ENCODE measurements at places on chromosomes 12 and 14.

- no peak for DNase-seq
Measured at GRCh38 chr12:72448805-72449204, 176.6 kb downstream of the TRHDE start.

GRCh38 chr12:78062786-78063185 lies 232.1 kb downstream of the NAV3 start:
- no peak for DNase-seq

GRCh38 chr14:42490536-42490935 lies 883.9 kb downstream of the LRFN5 start:
- DNase-seq: no peak

DNA sequence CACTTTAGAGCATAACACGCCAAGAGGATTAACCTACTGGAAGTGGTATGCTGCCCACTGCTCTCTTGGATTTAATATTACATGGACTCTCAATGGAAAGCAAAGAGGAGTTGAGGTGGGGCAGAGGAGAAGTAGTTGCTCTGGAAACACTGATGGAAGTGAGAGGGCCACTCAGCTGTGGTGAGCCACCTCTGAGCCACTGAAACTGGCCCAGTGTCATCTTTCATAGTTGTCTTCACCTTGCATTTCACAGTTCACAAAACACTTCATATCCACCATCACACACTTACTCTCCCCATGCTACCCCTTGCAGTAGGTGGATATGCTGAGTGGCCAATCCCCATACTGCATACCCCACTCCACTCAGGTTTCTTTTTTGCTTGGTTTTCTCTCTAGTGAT lies 12.2 kb upstream of the PCED1B start:
- no peak for DNase-seq

DNA sequence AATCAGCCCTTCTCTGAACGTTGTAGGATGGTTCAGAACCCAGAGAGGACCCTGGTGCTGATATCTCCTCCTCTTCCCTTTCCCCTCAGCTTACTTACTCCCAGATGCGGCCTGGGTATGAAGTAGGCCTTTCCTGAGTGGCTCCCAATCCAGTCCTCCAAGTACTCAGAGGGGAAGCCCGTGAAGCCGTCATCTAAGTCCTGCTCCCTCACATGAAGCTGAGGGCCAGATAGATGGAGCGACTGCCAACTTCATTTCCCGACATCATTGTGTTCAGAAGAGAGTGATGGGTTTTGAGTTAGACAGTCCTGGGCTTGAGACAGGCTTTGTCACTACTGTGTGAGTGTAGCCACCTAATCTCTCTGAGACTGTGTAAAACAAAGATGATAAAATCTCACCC lies 2.7 kb downstream of the APOLD1 start:
- no peak for DNase-seq

DNA sequence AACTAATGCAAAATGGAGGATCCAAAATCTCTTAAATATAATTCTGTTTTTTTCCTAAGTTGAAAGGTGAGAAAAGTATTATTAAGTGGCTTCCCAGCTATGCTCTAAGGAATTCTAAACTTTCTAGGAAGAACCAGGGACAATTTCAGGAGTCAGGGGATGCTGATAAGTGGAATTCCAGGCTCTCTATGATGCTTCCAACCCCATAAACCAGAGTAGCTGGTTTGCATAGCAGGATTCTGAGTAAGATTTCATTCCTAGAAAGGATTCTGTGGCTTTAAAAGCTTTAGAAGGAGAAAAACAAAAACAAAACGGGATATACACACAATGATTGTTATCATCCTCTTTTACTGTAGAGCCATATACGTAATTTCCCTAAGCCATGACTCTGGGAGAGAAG lies 93.9 kb downstream of the SLC16A7 start:
- no peak for DNase-seq

DNA sequence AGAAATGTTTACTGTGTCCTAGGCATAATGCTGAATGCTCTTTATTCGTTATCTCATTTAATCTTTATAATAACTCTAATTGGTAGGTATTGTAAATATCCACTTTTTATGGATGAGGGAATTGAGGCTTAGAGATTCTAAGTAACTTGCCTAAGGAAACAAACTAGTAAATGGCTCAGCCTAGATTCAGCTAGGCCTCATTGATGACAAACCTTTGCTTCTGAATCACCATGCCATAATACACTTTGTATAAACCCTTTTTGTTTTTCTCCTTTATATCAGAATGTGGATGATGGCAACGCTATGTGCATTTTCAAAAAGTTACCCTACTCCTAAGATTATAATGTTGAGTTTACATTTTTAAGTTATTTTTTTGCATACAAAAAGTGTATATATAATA lies 34.0 kb downstream of the MNAT1 start:
- DNase-seq: no peak

DNA sequence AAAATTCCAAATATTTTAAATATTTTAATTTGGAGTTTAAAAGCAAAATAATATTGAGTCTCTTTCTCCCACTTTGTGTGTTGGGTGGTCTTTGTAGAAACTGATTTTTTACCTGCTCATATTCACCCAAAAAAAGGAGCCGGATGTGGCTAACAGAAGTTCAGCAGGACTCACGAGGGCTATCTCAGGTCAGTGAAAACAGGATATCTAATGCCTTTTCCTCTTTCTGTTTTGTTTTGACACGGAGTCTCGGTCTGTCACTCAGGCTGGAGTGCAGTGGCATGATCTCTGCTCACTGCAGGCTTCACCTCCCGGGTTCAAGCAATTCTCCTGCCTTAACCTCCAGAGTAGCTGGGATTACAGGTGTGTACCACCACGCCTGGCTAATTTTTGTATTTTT lies 30.8 kb downstream of the COA8 start:
- peak; percentile 62 for DNase-seq

- DNase-seq: no peak
Measured at GRCh38 chr12:92124689-92125029, 21.0 kb downstream of the BTG1 start.

DNA sequence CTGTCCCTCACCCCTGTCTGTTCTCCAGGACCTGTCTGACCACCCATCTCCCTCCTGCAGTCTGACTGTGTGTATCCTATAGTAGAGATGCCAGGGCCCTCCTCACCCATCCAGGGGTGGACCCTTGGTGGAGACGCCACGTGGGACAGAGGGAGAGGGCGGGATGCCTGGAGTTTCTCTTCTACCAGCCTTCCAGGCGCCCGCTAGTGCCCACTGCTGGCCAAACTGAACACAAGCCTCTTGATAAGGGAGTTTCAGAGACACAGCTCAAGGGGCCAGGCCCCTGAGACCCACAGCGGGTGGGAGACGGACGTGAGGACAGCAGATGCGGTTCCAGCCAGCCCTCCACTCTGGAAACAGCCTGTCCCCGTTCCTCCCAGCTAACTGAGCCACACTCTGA lies 147.3 kb downstream of the RBM19 start:
- no peak for DNase-seq

DNA sequence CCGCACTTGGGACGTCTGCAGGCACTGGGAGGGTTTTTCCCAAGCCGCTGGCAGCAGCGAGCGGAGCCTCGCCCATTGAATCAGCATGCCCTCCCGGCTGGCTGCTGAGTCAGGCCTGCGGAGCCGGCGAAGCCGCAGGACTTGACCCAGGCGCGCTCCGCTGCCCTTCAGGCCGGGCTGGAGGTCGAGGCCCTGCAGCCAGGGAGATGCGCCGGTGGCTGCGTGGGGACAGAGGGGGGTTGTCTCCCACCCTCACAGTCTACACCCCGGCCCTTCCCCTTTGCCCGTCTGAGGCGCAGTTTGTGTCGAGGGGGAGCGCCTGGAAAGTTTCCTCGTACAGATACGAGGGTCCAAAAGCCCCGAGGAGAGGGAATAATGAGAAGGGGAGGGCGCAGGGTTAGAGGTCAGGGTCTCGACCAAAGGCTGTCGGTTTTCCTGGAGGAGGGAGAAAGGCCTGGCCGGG lies 759 bp upstream of the KLC1 start:
- peak; percentile 5 for DNase-seq

DNA sequence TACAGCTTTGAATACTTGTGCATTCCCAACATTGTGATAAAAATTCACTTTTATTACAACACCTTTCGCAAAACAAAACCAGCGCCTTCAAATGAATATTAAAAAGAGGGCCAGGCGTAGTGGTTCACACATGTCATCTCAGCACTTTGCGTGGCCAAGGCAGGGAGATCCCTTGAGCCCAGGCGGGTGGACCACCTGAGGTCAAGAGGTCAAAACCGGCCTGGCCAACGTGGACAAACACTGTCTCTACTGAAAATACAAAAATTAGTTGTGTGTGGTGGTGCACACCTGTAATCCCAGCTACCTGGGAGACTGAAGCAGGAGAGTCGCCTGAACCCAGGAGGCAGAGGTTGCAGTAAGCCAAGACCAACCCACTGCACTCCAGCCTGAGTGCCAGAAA lies 42.8 kb downstream of the HNRNPC start:
- DNase-seq: no peak

GRCh38 chr12:124259154-124260066 lies 35.5 kb upstream of the RFLNA start:
- DNase-seq: peak; percentile 95

DNA sequence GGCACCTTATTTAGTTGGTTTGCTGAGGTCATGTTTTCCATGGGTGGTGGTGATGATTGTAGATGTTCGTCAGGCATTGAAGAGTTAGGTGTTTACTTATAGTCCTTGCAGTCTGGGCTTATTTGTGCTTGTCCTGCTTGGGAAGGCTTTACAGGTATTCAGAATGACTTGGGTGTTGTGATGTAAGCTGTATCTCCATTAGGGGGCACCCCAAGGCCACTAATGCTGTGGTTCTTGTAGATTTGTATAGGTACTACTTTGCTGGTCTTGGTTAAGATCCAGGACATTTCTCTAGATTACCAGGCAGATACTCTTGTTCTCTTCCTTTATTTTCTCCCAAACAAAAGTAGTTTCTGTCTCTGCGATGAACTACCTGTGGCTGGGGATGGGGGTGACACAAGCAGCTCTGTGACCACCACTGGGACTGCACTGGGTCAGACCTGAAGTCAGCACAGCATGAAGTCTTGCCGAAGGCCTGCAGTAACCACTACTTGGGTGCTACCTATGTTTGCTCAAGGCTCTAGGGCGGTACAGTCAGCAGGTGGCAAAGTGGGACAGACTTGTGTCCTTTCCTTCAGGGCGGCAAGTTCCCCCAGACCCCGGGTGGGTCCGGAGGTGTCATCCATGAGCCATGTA lies 35.8 kb upstream of the FBXO33 start:
- peak; percentile 37 for DNase-seq

DNA sequence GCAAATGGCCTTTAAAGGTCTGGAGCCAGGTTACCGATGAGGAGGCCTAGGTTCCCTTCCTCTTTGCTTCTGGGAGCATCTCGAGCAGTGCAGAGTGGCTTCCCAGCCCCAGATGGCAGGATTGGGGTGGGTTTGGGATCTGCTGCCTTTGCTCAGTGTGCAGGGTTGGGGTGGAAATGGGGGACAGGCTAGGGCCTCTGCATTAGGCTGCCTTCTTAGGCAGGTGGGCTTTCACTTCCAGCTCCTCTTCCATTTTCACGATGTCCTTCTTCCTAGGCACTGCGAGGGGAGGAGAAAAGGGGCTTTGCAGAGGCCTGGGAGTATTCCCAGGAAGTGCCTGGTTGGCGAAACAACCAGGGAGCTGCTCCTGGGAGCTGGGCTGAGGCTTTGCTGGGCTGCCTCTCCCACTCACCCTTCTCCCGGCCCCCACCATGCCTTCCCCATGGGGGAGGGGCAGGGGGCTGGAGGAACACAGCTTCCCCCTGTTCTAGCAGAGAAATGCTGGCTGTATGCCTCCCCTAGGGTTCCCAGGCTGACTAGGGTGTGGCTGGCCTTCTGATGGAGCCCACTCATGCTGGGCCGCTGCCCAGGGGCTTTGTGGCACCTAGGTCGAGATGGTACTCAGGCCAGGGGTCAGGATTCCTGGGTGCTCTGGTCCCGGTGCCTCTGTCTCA lies 2.4 kb downstream of the NR4A1 start:
- no peak for DNase-seq

DNA sequence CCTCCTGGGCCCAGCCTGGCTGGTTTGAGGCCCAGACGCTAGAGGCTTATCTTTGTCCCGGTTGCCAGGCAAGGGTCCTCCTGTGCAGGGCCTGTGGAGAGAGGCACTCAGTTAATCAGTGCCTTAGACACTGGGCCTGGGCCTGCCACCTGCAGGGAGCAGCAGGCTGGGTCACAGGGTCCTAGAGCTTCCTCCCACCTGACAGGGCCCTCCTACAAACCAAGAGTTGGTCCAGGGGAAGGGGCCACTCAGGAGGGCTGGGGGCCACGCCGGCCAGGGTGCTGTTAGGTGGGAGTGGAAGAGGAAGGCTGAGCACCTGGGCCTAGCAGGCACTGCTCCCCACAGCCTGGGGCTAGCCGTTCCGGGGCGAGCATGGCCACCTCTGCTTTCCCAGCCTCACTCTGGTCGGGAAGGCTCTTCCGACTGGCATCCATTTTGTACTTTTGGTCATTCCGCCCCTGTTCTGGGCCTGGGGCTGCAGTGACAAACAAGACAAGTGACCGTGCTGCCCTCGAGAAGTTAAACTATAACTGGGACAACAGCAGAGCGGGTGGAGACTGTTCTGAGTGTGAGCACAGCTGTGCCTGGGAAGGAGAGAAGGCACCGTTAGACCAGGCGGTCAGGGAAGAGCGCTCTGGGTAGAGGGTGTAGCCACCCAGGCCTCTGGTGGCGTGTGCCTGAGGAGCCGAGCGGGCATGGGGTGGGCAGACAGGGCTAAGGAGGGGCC lies 27.2 kb downstream of the FBRSL1 start:
- no peak for DNase-seq
